NCI-H345 (cell line): ENCODE measurements at places on chromosomes 3 and 15.
A peak's percentile ranks its signal among the peaks of the same experiment; 100 is the strongest.

- DNase-seq: peak; percentile 56
Measured at GRCh38 chr3:117404730-117405129, 695.2 kb downstream of the TUSC7 start.

GRCh38 chr3:154779571-154779970 is 300.5 kb upstream of the MME start:
- DNase-seq: no peak

DNA sequence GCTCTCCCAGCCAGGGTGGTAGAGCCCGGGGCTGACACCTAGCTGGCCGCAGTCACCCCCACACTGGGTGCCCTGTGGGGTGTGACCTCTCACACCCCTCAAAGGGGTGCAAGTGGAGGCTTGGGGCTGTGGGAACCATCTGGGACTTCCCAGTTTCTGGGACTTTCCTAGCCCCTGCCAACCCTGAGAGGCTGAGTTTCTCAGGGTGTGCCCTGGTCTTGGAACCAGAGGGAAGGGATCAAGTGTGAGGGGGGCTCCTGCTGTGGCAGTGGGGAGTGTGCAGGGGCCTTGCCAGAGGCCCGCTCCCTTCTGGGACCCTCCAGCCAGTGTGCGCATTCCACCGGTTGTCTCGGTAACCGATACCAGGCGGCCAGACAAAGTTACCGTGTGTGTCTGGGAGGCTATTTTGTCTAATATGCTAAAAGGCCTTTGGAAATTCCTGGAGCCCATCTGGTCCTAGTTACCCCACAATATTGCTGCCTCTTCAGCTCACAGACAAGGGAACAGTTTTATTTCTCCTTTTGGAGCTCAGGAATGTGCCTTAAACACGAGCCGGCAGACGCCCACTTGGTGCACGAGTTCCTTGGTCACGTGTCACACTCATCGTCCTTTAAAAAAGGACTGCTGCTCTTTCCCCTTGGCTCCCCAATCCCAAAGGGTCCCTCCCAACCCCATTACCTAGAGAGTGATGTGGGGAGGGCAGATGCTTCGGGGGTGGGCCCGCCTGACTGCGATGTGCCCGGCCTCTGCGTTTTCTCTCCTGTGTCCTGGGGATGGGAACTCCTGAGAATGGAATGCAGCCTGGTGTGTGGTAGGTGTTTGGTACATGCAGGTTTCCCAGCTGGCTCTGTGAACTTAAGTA is 33.2 kb downstream of the HDAC11 start:
- no peak for DNase-seq

DNA sequence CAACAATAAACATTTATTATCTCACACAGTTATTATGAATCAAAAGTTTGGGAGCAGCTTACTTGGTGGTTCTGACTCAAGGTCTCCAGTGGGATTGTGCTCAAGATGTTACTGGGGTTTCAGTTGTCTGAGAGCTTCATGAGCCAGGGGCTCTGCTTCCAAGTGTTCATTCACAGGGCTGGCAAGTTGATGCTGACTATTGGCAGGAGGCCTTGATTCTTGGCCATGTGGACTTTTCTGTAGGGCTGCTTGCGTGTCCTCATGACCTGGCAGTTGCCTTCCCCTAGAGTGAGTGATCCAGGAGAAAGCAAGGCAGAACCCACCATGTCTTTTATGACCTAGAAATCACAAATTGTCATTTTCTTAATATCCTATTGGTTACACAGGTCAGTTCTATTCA is 87.2 kb upstream of the TNFAIP8L3 start:
- no peak for DNase-seq

DNA sequence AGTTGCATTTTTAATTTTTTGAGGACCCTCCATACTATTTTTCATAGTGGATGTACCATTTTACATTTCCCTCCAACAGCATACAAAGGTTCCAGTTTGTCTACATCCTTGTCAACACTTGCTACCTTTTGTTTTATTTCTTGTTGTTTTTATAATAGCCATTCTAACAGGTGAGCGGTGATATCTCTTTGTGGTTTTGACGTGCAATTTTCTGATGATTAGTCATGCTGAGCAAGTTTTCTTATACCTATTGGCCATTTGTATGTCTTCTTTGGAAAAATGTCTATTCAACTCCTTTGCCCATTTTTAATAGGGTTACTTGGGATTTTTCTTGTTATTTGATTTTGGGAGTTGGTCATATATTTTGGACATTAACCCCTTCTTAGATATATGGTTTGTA is 187.0 kb downstream of the CDIN1 start:
- no peak for DNase-seq

DNA sequence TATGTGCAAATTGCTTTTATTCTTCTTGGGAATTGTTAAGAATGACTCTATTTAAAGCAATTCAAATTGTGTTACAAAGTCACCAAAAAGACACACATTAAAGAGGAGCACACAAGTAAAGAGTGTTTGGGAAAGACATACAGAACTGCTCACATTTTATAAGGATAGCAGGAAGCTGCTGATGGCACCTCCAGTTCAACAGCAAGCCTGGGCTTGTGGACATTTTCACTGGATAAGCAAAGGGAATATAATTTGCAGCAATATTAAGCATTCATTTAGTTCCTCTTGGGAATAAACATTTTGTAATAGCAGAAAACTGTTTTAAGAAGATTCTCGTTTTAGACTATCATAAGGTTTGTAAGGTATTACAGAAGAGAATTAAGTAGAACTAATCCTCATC is 1271.9 kb downstream of the ZPLD1 start:
- no peak for DNase-seq

- peak; percentile 23 for DNase-seq
Measured at GRCh38 chr15:58165661-58166060, 27.5 kb downstream of the AQP9 start.

DNA sequence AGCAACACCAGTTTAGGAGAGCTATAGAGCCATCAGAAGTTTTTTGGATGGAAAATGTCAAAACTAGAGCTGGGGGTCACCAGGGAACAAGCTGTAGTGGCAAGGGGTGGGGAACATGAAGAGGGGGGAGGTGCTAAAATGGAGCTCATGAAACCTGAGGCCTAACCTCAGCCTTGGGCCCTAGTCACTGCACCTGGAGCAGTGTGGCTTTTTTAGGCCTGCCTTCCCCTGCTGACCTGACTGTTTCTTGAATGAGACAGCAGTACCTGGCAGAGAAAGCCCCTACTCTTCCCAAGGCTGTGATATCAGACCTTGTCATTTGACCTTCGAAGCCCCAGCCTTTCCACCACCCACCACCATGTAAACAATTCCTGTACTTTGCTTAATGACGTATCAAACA is 383.5 kb downstream of the EPHB1 start:
- DNase-seq: no peak

GRCh38 chr15:93031103-93031464 is 57.9 kb downstream of the RGMA start:
- DNase-seq: no peak
